ENCODE measurements at places on chromosomes 2 and 18.

DNA sequence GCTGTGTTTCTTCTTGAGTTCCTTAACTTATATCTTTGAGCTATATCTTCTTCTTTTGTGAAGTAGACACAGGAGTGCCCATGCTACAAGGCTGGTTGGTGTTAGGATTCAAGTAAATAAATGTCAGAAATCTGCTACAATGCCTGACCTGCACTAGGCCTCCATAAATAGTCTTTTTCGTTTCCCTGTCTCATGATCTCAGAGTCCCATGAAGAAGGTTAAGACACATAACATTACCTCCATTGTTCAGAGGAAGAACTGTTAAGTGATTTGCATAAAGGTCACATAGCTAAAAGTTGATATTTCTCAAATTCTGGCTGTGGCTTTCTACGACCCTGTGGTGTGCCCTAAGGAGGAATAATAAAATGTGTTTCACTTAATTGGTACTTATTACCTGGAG is 228.4 kb downstream of the KCNS3 start:
- no peak for DNase-seq

DNA sequence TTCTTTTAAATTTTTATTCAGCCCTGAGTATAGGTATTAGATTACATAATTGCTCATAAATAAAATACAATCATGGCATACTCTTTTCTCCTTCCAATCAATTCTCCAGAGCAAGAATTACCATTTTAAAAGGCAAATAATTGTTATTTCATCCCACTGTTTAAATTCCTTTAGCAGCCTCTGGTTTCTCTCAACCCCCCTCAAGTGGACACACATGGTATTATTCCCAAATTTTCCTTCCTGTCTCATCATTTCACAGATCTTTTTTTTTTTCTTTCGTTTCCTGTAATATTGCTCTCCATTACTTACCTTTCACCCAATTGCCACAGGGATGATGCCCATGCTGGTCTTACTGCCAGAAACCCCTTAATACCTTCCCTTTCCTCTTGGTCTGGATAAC is 385.2 kb downstream of the RIT2 start:
- DNase-seq, result no peak

GRCh38 chr18:61569176-61569892 is 236.1 kb downstream of the CDH20 start:
- no peak for DNase-seq

DNA sequence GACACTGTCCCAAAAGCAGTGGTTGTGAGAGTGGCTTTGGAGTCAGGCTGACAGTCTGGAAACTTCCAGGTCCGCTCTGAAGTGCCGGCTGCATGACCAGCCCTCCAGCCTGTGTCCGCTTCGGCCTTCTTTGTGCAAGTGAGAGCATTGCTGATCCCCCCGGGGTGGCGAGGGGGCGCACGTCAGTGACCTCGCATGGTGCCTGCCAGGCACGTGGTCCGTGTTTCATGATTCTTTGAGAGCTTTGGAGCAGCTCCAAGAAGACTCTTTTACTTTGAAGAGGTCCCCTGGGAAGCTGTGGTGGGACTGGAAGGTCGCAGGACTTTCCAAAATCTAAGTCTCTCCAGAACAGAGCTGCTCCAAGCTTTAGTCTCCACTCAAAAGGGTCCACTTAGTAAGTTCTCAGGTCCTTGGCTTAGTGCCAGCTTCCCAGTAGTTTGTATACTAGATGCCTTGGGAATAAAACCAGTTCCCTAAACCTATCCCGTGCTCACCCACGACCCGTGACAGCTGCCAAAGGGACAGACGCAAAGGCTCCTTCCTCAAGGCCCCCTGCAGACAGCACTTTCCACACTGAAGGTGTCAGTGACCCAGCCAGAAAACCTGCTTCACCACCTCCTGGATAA is 68.8 kb downstream of the ADI1 start:
- no peak for DNase-seq

DNA sequence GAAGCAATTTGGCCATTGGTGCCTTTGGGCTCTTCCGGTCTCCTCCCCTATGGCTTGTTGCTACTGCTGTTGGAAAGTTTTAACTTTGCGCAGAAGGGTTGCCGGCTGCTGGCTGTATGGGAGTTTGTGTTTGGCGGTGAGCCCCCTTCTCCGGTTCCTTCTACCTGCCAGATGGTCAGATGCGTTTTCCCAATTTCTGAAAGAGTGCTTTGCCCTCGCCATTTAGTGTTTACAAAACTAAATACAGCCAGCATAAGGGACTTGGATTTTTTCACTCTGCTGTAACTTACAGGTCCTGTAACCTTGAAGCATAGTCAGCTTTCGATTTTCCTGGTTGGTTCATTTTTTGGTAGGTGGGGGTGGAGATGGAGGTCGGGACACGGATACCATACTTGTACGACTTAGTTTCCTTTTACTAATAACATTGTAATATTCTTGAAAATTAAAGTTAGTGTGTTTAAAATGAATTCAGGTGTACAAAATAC is 604 bp downstream of the COQ10B start:
- no peak for DNase-seq

DNA sequence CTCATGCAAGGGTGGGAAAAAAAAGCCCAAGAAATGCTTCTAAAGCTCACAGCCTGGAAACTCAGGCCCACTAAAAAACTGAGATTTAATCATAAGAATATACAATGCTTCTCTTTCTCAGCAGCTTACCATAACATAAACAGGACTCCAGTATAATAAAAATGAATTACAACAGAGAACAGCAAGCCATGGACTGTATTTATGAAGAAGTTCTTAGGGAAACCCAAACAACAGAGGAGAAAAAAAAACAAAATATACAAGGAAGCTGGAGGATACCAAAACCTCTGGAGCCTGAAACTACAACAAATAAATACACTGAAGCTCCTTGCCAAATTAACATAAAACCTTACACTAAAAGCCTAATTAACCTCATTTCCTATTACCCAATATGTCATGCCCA is 187.8 kb downstream of the RDH14 start:
- DNase-seq, result no peak

DNA sequence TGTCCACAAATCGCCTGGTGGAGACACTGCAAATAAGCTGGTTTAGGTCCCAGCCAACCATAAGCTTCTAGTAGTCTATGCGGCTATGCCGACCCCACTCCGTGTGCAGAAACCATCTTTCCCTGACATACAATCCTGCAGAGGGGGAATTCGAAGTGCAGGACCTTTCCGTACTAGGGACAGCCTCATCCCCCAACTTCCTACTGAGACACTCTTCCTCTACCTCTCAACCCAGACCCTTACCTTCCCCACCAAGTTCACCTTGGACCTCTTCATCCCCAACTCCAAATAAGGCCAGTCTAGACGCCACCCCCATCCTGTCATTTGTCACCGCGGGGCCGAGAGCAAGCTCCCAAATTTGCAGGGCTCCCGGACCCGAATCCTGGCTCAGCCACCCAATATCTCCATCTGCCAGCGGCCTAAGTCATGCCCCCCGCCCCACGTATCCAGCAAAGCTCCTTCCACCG is 496 bp downstream of the SUCLG1 start:
- no peak for DNase-seq

GRCh38 chr2:134917360-134917865 is 1.2 kb upstream of the CCNT2 start:
- DNase-seq, result no peak

DNA sequence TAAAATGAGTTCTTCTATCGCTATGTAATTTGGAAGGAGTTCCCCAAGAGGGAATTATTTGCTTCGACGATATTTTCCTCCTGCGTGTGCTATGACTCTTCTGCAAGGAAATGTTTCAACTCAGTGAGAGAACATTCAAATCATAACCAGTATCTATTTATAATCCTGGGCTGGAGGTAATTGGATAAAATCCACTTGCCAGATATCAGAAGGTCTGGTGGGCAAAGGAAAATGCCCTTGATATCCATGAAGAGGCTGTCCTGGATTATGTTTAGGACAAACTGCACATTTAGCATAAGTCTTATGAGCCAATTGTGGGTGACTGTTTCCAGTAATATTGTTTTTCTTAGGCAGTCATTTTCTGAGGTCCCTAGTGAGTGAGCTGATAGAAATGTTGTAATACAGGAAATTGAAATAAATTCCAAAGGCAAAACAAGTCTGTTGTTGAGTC is 17.7 kb downstream of the RPIA start:
- DNase-seq, result no peak

- DNase-seq, result no peak
These were observed 714 bp downstream of the ASXL3 start for GRCh38 chr18:33578518-33579348.

DNA sequence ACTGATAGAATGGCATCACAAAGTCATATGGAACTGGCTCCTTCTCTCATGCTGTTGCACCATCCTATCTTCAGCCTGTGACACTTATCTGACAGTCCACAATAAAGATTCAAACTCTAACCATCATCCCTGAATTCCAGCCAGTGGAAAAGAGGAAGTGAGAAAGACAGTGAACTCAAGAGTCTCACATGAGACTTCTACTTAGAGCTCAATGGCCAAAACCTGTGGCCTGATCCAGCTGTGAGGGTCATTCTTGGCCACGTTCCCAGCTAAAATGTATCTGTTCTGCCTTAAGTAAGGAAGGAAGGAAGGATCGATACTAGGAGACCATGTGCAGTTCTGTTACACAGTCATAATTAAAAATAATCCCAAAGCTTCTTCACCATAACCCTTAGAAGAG is 73.6 kb downstream of the RND3 start:
- no peak for DNase-seq

DNA sequence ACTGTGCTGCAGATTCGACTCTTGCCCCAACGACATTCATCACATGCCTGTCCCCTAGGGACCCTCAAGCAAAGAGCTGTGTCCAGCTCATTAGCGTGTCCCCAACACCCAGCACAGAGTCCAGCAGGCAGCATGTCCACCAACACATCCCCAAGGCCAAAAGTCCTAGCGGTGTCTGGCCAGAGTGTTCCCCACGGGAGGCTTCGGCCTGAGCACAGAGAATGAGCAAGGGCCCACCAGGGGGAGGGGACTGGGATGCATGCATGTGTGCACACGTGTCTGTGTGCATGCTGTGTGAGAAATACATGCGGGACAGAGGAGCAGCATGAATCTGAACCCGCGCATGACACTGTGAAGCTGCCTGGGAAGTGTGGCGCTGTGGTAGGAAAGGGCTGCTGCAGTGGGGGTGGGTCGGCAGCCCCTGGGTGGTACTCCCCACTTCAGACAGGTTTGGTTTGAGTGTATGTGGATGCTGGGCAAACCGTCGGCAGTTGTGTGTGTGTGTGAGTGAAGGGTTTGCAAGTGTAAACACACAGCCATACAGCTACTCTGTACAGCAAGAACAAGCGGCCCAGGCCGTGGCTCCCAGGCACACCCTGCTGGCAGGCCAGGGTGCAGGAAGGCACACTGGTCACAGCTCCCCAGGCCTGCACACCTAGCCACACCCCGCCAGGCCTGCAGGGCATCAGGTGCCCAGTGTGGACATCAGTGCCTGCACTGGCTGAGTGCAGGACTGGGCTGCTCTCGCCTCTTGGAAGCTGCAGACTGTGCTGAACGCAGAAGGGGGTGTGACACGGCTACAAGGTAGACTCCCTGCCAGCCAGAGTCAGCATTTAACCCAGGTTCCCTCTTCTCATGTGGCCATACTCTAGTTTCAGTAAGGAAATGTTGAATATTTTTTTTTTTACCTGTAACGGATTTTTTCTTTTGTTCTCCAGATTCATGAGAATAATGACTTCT is 19.5 kb upstream of the HES6 start:
- DNase-seq, result no peak

DNA sequence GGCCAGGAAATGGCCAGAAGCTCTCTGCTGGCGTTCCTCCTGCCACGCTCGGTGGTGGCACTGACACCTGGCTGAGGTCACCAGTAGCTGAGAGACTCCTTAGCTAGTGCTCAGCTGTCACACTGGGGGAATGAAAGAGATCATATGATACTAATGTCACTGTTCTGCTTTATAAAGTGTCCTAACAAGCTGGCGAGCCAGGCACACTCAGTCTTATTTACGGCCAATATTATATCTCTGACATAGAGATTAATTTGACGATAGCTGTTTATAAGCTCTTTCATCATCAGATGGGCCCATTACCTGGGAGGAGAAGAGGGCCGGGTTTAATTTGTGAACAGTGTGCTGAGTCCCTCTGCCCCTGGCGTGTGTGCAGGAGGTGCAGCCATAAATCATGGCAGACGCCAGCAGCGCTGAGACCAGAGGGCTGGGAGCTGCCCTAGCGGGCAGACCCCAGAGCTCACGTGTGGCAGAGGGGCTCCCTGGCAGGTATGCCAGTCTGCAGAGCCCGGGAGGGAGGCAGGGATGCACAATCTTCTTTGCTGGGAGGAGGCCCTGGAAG is 246.5 kb downstream of the HAUS1 start:
- no peak for DNase-seq

GRCh38 chr18:33161131-33161530 is 279.4 kb downstream of the CCDC178 start:
- DNase-seq, result no peak

DNA sequence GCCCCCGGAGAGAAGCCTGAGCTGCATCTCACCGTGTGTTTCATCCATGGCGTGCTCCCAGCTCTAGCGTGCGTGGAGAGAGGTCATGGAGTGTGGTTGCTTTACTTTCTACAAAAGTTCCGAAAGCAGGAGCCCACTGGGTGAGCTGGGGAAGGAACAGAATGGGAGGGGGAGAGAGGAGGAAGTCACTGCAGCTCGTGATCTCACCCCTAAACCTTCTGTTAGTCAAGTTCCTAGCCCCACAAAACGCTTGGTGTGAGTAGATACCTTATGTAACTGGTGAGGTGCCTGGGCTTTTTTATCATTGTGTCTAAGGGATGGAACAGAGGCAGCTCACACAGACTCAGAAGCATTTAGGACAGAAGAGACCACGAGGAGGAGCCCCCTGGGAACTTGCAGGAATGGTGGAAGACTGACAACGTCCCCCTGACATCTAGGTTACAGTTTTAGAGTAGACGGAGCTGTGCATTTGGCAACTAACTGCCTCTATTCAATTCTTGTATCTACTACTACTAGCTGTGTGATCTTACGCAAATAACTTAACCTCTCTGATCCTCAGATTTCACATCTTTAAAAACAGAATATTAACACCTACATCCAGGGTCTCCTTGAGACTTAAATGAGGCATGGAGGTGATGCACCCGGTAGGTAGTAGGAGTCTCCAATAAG is 123.3 kb downstream of the ARL4C start:
- DNase-seq, result no peak

GRCh38 chr18:5625076-5625475 is 81.3 kb upstream of the EPB41L3 start:
- DNase-seq, result no peak

DNA sequence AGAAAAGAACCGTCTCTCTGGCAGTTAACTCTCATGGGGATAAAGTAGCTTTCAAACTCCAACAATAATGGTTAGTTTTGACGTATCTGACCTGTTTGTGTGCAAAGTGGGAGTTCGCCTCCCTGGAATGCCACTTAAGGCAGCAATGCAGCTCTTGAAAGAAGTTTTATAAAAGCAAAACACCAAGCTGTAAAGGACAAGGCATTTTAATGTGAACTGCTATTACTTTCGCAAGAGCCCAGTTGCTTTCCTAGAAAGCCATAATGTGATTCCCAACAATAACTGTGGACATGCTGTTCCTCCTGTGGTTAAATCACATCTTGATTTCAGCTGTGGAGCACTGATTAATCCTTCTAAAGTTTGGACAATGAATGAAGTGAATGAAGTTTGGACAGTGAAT is 303.7 kb downstream of the PTPRM start:
- DNase-seq, result no peak

- no peak for DNase-seq
These were observed 27.6 kb downstream of the AAK1 start for GRCh38 chr2:69615969-69616368.

Data from D721Med (cell line).